ENCODE measurements at places on chromosomes 5 and 9.

DNA sequence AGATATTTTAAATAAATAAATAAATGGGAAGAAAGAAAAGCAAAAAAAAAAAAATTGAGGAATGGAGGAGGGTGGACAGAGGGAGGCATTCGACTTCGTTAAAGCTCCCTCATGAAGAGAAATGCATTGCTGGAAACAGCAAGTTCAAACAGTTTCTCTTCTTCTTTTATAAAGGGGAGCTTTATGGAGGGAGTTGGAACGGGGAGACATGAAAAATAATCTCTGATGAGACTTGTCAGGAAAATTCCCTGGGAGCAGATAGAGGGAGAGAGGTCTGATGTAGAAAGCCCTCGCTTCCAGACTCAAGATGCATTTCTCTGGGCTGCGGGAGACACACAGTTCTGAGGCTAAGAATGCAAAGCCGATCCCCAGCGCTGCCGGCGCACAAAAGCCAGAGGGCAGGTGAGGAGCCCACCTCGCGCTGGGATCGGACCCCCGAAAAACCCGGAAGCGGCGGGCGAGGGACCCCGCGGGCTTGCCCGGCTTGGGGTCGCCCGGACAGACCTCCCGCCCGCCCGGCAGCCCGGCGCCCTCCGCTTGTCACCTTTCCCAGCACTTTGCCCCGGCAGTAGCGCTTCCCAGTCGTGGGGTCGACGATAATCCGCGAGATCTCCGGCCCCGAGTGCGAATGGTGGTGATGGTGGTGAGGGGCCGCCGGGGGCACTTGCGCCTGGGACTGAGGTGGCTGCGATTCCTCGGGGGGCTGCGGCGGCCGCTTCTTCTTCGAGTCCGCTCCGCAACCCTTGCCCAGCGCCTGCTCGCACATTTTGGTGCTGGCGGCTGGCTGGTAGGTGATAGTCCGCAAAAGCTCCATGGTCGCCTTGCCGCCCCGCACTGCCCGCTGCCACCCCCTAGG is 512 bp downstream of the PLK2 start:
- peaks cover 19% of the 10 kb centered on the region for H3K36me3 ChIP-seq
- H3K27ac ChIP-seq = peak overlapping the region; percentile 70
- no peak for DNase-seq
- no peaks in the 10 kb centered on the region for H3K27me3 ChIP-seq
- H3K4me1 ChIP-seq = peaks cover 16% of the 10 kb centered on the region
- peak overlapping the region; percentile 89 for H3K4me3 ChIP-seq

- H3K27ac ChIP-seq = no peak overlapping the region
- no peak overlapping the region for H3K4me3 ChIP-seq
These were observed 22.3 kb upstream of the LMNB1 start for GRCh38 chr5:126754609-126755008.

GRCh38 chr5:6788439-6788838 is 75.2 kb downstream of the TENT4A start:
- no peak for DNase-seq
- H3K36me3 ChIP-seq = no peaks in the 10 kb centered on the region
- no peak overlapping the region for H3K4me3 ChIP-seq
- H3K27me3 ChIP-seq = peaks cover 24% of the 10 kb centered on the region

- H3K36me3 ChIP-seq = no peaks in the 10 kb centered on the region
- H3K27ac ChIP-seq = no peak overlapping the region
- no peak overlapping the region for H3K4me3 ChIP-seq
- no peak for DNase-seq
- no peaks in the 10 kb centered on the region for H3K4me1 ChIP-seq
These were observed 99.3 kb downstream of the KLF4 start for GRCh38 chr9:107390279-107390678.

Data from activated B cell treated with CpG ODN at 0.5 μM for 24 hours (primary cell).